Central memory CD4-positive, alpha-beta T cell (primary cell): ENCODE measurements at places on chromosomes 16 and 17.

DNA sequence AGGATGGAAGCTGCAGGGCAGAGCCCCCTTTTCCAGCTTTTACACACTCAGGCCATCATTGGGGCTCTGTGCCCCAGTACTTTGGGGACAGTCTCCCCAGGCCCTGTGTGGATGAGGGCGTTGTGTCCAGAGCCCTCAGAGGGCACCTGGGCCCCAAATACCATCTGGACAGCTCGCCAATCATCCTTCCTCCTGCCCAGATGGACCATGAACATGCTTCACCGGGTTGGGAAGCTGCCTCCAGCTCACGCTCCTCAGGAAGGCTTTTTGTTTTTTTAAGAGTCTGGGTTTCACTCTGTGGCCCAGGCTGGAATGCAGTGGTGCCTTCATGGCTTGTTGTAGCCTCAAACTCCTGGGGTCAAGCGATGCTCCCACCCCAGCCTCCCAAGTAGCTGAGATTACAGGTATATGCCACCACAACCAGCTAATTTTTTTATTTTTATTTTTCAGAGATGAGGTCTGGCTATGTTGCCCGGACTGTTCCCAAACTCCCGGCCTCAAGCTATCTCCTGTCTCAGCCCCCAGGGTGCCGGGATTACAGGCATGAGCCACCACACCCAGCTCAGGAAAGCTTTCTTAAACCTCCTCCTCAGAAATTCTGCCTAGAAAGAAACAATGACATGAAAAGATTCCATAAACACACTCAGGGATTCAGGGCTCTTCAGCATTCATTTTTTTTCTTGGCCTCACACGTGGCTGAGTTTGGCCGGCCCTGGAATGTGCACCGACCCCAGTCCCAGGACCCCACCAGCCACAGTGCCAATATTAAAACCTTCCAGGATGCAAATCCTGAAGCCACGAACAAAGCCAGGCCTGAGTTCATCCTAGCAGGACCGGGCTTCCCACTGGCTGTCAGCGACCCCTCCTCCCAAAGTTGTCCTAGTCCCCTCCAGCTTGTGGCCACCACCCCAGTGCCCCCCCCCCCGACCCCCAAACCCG is 27.4 kb upstream of the ZNF423 start:
- DNase-seq, result no peak

DNA sequence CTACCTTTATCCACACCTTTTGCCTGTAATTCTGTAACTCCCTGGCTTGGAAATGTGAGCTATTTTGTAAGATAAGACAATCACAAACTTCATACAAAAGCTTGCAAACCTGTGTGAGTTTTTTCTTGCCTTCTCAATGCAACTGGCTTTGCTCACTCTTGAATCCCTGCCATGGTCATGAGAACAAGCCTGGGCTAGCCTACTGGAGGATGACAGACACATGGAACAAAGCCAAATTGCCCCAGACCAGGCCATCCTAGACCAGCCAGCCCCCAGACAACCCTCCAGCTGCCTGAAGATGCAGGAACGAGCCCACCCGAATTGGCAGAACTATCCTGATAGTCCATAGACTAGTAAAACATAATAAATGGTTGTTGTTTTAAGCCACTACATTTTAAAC is 466.6 kb upstream of the ERCC4 start:
- DNase-seq, result no peak

- DNase-seq, result no peak
Measured at GRCh38 chr17:8710813-8711212, 33.8 kb downstream of the CCDC42 start.

DNA sequence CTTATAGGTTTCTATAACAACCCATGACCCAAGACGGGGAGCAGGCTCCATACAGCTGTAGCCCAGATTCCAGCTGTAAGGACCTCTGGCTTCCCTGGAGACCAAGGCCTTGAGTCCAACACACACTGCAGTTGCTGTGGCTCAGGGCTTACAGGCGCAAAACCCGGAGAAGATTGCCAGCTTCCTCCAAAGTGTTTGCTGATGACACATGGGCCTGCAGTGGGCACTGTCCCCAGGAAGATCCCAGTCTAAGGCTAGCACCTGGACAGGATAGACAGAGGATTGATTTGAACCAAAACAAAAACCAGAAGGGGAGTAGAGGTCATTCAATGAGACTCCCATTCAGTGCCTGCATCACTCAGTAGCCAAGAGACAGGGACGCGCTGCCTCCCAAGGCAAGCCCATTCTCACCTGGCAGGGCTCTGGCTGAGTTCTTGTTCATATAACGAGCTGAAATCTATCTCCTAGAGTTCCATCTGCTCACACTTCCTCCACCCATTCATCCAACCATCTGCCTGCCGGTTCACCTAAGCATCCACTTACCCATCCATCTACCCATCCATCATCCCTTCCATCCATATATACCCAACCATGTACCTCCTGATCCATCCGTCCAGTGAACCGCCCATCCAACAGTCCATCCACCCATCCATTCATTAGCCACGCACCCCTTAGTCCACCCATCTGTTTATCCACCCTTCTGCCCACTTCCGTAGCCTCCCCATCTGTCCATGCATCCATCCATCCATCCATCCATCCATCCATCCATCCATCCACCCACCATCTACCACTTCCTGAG is 10.2 kb downstream of the RAB11FIP4 start:
- no peak for DNase-seq

GRCh38 chr17:4769628-4770027 is 2.1 kb upstream of the TM4SF5 start:
- DNase-seq, result no peak

DNA sequence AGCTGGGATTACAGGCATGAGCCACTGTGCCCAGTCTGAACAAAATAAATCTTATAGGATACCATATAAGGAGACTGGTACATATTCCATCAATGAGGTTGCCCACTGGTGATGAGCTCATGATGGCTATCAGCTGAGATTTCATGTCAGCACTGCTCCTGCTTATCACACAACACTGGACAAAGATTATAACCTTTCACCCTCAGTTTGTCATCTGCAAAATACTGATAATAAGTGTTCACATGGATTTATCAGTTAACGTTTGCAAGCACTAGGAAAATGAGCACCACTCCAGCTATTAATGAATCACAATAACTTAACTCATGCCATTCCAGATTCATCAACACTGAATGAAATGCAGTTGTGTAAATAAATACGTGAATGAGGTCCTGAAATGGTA is 83.7 kb downstream of the SSH2 start:
- DNase-seq, result no peak

DNA sequence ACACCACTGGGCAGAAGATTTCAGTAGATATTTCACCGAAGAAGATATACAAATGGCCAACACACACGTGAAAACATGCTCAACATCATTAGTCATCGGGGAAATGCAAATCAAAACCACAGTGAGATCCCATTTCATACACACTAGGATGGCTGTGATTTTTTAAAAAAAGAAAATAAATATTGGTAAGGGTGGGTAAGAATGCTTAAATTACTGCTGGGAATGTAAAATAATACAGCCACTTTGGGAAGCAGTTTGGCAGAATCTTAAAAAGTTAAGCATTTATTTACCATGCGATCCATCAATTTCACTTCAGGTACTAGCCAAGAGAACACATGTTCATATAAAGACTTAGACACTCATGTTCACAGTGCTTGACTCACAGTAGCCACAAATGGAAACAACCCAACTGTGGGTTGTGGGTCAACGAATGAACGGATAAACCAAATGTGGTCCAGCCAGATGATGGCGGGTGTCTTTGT is 6.5 kb upstream of the C16orf74 start:
- DNase-seq, result no peak

DNA sequence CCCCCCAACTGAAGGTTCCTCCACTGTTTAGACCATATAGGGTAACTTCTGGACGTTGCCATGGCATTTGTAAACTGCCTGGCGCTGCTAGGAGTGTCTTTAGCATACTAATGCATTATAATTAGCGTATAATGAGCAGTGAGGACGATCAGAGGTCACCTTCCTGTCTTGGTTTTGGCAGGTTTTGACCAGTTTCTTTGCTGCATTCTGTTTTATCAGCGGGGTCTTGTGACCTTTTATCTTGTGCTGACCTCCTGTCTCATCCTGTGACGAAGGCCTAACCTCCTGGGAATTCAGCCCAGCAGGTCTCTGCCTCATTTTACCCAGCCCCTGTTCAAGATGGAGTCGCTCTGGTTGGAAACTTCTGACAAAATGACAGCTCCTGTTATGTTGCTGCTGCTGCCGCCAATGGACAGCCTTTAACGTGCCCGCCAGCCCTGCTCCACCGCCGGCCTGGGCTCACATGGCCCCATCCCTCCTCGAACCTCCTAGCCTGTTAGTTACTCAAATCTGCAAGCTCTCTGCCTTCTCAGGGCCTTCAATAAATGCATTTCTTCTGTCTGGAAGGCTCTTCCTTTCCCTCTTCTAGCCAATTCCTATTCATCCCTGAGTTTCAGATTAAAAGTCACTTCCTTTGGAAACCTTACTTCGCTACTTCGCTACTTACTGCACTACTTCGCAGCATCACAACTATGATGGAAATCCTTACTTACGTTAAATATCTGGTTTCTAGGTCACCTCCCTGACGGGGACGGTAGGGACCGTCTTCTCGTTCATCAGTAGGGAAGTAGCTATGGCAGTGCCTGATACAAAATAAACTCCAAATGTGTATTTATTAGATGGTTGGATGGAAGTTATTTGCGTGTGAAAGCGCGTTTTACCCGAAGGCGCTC is 640 bp upstream of the NAGLU start:
- DNase-seq, result no peak

DNA sequence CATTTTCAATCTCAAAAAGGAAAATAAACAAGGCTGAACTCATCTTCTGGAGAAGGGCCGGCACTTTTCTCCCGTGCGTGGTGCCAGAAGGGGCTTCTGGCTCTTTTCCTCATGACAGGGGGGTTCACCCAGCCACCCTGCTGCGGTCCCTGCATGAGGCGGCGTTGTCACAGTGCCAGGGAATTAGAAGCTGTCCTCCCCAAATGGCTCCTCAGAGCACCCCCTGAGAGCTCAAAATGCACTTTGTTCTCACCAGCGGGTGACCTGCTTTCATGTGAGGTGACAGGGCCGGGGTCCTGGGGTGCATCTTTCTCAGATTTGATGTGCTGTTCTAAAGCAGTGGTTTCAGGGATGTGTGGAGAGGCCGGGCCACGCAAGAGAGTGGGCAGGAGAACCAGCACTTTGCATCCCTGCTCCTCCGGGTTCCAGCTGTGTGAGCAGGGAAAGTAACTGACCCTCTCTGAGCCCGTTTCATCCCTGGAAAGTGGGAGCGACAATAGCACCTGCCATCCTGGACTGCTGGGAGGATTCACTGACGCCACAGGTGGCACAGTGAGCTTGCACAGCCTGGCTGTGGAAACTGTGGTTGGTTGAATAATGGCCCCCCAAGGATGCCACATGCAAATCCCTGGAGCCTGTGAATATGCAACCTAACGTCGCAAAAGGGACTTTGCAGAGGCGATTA is 94.0 kb downstream of the FOXL1 start:
- DNase-seq, result no peak

DNA sequence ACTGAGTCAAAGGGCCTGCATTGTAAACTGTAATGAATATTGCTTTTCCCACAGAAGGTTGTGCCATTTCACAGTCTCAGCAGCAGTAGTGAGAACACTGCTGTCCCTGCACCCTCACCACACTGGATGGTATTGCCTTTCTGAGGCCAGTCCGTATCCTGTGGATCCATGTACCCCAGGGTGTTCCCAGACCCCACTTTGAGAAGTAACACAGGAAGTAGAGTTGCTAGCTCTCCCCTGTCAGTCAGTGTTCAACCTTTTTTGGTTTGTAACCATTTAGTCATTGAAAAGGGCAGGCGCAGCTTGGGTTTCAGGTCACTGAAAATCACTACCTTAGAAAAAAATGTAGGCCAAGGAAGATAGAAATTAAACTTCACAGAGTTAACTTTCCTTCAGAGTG is 37.9 kb downstream of the SLFN12L start:
- DNase-seq, result no peak

DNA sequence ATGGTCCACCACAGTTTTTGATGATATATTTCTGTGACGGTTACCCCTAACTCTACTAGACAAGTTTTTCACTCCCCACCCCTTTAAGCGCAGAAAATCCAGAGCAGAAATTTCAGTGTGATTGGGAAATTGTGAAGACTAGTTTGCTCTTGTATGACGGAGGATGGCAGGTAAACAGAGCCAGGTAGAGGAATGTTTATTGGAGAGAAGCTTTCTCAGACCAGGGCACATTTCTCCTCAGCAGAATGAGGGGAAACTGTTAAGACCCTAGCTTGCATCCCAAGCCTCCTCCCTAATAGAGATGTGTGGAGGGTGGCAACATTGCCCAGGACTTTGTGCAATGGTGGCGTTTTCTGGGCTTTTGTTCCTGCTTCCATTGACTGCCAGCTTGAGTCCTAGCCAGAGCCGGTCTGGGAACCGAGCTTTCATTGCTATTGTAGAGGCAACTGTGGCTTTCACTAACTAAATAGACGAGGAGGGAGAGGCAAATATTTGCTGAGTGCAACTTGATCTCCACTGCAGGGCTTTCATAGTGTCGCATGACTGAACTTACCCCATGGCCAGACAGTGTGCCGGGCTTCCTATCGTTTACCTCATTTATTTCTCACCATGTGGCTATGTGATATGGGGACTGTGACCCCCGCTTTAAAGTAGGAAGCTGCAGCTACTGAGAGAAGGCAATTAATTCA is 159.6 kb upstream of the MPHOSPH6 start:
- no peak for DNase-seq

- DNase-seq, result no peak
Measured at GRCh38 chr17:79797492-79798298, 818 bp upstream of the CBX8 start.

DNA sequence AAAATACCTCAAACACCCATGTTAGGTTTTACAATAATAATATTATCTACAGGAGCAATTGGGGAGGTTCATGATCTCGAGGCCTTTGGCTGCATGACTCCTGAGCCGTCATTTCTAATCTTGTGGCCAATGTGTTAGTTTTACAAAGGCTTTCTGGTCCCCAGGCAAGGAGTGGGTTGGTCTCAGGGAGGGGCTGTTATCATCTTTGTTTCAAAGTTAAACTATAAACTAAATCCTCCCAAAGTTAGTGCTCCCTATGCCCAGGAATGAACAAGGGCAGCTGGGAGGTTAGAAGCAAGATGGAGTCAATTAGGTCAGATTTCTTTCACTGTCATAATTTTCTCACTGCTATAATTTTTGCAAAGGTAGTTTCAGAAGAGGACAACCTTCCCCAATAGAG is 9.1 kb upstream of the CCL5 start:
- DNase-seq, result no peak

GRCh38 chr17:55699181-55699860 is 23.3 kb downstream of the TMEM100 start:
- no peak for DNase-seq

GRCh38 chr17:76170114-76170513 is 29.1 kb upstream of the FOXJ1 start:
- no peak for DNase-seq
